ENCODE measurements at places on chromosomes 4 and X.

DNA sequence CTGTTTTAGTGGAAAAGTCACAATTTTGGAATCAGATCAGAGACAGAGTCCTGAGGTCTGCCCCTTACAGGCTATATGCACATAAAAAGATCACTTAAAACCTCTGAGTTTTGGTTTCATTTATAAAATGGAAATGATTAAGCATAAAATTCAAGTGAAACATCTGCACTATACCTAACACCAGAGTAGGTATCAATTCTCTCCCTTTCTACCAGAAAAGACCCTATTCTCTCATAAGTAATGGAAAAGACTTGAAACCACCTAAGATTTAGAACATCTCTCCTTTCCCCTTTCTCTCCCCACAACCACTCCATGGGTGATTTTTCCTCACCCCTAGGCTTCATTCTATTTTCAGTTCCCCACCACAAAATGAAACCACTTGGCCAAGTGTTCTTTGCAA, 907 bp downstream of the LHFPL1 start:
- no peak for DNase-seq

GRCh38 chr4:146041139-146042004, 102.7 kb upstream of the ZNF827 start:
- DNase-seq, result no peak

DNA sequence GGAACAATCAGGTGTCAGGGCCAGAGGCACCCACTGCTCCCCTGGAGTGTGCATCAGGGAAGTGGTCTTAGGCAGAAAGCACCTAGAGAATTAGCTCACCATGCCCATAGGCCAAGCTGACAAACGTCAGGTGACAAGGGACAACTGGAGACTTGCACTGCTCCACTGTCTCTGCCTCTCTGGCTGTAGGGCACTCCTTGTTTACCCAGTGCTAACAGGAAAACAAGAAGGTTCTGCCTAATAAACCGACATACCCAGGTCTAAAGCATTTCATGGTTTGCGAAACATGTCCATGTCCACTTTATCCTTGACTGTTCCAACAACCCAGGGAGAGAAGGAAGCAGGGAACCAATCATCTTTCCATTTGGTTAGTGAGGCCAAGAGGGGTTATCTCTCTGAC, 92.5 kb upstream of the MAMLD1 start:
- DNase-seq, result no peak

DNA sequence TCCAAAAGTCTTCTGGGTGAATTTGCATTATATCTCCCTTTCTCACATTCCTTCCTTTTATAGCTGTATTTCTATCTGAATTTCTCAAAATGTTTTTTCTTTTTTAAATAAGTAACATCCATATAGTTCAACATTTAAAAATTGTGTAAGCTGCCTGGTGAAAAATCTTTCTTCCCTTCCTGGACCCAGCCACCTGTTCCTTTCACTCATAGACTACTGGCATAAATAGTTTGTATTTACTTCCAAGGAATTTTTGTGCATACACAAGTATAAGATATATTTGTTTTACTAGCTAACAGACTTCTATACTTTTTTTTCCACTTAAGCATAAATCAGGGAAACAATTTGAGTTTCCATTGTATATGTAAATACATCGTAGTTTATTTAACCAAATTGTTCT, 35.7 kb downstream of the PACRGL start:
- DNase-seq, result no peak

DNA sequence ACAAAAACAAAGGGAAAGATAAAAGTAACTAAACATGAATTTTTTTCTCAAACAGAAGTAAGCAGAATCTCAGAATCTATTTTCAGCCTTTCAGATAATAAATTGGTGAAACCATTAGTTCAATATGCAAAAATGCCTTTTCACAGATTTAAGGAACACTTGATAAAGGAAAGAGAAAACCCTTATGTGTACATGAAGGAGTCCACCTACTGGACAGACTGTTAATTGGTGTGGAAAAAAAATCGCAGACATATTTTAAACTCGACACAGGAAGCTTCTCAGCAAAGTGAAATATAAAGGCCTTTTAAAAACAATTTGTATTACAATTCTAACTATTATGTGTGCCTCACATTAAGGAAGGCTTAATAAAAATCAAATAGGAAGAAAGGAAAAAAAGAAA, 22.3 kb downstream of the COX7B2 start:
- DNase-seq, result no peak

GRCh38 chrX:154409222-154409871, at the start of gene DNASE1L1:
Gene DNASE1L1 (minus strand): TSS chrX:154409254. CDS start chrX:154405568, 3,686 bp downstream.
- DNase-seq, result no peak

- DNase-seq, result no peak
Measured at GRCh38 chr4:71360844-71361243, 22.0 kb downstream of the SLC4A4 start.

DNA sequence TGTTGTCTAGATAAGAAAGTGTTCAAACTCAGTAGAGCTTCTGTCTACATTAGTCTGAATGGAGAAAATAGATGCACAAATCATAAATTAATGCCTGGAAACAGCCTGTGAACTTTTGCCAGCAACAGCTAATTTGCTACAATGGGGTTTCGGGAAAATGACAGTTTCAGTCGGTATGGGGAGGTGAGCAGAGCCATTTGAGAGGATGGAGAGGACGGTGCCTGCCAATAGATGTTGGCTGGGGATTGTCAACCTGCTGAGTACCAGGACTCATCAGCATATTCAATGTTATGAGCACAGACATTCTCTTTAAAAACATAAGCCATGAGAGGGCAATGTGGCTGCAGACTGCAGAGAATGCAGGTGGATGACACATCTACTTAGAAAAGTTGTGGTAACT, 230.3 kb upstream of the PCDH18 start:
- DNase-seq, result no peak

GRCh38 chr4:169745291-169745690, 12.5 kb downstream of the HPF1 start:
- DNase-seq, result no peak

- DNase-seq, result no peak
Measured at GRCh38 chr4:129929052-129929451, 833.1 kb downstream of the C4orf33 start.

GRCh38 chrX:49701933-49702332, 6.1 kb upstream of the PAGE1 start:
- no peak for DNase-seq

DNA sequence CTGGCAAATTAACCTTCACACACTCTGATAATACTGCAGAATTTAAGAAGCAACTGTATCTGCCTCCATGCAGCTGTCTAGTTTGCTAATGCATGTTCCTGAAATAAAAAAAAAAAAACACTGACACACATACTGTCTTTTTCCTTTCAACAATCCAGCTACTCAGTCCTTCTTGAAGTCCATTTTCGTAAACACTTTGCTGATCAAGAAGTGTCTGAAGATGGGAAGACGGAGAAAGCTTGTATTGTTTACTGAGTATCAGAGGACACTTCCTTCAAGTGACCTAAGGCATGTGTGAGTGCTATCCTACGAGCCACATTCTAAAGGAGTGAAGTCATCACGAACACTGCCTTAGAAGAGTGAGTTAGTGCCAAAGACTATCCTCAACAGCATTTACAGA, 82.6 kb downstream of the LUZP4 start:
- DNase-seq, result no peak

- DNase-seq, result no peak
Measured at GRCh38 chrX:69357317-69357716, 146.8 kb upstream of the NALF2 start.

GRCh38 chrX:346034-346813, 27.6 kb upstream of the GTPBP6 start:
- no peak for DNase-seq

GRCh38 chr4:12612876-12613275, 871.3 kb downstream of the RAB28 start:
- no peak for DNase-seq

- no peak for DNase-seq
Measured at GRCh38 chrX:135477576-135477975, 42.9 kb upstream of the INTS6L start.

DNA sequence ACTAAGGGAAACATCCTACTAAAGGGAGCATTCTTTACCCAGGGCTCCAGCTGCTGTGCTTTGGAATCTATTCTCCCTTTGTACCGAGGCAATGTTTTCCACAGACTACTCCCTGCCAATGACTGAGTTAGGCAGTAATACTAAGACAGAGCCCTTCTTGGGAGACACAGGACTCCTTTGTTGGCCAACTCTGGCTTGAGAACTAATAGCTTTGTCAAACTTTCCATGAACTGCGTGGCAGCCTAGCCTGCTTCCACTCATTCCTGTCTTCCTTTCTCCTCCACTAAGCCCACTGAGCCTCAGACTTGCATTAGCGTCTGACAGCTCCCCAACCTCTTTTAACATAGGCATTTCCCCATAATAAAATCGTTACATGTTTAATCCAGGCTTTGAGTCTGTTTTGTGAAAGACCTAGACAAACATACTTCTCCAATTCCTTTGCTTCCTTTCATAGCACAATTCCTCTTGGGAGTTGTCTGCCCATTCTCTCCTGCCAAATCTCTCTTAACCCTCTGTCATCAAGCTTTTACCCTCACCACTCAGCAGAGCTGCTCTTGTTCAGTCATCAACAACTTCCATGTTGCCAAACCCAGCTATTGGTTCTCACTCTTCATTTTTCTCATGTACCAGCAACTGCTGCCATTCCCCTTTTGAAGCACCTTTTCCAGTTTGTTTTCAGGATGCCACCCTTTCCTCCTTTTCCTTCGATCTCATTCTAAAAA, 300.3 kb upstream of the IGFBP7 start:
- no peak for DNase-seq

DNA sequence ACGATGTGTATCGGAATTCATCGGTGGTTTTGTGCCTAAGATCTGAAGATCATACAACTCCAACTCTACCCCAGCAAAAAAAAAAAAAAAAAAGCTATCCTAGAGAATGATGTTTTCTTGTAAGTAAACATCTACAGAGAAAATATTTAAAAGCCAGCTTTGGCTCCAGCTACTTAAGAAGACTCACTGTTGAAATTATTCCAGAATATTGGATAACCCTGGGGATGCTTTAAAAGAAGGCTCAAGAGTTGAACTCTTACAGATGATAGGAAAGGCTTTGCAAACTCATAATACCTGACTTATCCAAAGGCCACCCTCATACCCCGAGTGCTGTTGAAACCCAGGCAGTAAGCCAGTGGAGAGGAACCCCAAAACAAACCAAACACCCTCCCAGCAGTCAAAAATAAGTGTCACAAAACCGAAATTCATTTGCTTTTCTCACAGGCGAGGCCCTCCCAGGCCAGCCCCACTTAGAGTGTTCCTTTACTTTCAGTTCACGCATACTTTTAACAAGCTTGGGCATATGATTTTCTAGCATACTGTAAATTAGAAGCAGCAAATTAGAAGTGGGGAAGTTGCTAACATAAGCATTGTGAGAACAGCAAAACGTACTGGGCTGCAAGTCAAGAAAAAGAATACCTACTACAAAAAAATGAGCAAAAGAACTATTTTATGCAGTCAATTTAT, 2.7 kb upstream of the AMELX start:
- DNase-seq, result no peak

DNA sequence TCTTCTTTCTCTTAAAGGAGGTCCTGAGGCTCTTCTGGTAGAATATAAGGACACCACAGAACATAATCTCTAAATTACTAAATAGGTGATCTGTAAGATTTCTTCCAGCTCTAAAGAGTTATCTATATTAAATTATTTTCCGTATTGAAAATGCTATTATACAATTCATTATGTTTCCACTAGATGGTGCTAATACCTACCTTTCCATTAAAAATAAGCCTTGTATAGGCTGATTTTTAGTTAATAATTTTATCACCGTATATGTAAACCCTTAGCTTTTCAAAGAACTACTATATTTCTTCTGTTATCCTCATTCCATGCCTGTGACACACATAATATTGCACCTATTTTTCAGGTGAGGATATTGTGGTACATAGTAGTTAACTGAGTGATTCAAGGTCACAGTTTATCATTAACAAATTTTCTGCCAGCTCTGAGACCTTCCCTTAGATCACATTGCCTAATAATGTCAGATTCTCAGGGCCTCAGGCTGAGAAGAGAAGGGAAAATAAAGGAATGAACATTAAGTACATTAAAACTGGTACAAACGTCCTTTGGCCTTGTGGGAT, 138.8 kb downstream of the TEX11 start:
- no peak for DNase-seq

DNA sequence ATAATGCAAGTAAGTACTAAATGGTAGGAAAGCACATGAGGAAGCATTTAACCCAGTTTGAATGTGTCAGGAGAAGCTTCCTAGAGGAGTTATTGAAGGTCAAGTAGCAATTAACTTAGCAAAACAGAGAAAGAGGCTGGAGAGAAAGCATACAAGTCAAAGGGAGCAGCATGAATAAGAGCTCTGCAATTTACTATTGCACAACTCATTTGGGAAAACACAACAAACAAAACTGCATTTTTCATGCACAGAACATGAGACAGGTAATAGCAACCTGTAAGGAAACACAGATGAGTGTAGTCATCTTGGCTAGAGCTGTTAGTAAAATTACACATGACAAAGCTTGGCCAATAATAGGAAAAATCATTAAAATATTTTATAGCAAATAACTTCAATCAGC, 538.1 kb downstream of the PPP4R3C start:
- no peak for DNase-seq

DNA sequence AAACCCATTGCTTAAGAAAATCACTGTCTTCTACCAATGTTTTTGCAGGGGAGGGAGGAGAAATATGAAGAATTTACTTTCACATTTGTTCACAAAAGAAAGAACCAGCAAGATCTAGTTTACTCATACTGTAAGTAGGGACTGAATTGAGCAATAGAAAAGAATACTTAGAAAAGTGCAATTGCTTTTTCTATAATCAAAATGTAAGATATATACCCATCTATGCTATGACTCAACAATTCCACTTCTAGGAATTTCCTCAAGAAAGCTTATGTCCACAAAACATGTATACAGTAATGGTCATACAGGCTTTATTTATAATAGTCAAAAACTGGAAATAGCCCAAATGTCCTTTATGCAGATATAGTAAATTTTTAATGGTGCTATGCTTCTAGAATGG, 196.4 kb downstream of the LRBA start:
- DNase-seq, result no peak

- no peak for DNase-seq
Measured at GRCh38 chr4:42588909-42589308, 68.0 kb downstream of the ATP8A1 start.

DNA sequence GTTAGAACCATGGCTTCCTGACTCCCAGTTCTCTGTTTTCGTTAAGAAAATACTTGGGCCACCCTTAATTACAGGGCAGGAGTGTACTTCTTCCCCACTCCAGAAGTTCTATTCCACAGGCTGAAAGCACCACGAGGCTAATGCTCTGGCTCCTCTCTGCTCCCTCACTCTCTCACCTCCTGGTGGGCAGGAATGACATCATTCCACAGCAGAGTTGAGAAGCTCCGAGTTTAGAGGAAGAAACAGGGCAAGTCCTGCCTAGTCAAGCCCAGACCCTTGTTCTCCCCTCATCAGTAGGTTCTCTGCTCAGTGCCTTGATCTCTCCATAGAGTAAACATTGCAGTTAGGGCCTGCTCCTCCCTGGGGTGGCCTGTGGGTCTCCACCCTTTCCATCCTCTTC, 343.8 kb upstream of the CLNK start:
- DNase-seq, result no peak

Measured in activated naive CD4-positive, alpha-beta T cell treated with anti-CD3 and anti-CD28 coated beads, Interleukin-2, amount 50 U/mL, for 72 hours (primary cell).